Hematopoietic multipotent progenitor cell (in vitro differentiated cells): ENCODE measurements at places on chromosomes 5 and 9.

- DNase-seq, result no peak
Measured at GRCh38 chr5:156824800-156825199, 25.3 kb upstream of the PPP1R2B start.

- DNase-seq, result no peak
Measured at GRCh38 chr9:21155501-21155900, 11.0 kb downstream of the IFNA21 start.

DNA sequence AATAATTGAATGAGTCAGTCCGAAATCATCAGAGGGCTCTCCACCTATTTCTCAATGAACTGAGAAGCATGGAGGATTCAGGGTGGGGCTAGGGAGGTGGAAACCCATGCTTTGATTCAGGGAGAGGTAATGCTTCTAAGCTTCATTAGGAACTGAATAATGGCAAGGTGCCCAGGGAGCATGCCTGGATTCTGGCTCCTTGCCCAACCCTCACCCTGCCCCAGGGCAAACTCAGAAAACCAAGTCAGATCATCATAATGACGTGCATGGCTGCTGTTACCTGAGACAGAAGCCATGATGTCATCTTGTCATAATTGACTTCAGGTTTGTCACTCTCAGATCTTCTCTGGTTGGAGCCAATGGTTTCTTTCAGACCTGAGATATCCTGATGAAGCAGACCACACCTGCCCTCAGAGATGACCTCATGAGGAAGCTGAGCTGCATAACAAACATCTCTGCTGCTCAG is 199.6 kb downstream of the SYK start:
- no peak for DNase-seq

DNA sequence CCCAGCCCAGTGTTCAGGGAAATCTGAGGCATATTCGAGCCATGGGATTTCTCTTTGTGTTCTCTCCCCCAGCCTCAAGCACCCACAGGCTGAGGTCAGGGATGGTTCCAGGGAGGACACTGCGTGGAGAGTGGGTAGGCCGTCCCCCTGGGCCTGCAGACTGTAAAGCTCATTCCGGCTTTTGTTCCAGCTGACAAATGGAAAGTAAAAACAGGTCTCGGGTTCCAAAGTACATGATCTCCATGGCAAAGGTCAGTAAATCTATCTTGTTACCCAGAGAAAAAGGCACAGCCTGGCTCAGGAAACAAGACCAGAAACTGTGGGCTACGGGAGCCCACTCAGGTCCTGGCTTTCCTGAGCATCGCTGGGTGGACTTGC is 116.2 kb downstream of the ROR2 start:
- no peak for DNase-seq

DNA sequence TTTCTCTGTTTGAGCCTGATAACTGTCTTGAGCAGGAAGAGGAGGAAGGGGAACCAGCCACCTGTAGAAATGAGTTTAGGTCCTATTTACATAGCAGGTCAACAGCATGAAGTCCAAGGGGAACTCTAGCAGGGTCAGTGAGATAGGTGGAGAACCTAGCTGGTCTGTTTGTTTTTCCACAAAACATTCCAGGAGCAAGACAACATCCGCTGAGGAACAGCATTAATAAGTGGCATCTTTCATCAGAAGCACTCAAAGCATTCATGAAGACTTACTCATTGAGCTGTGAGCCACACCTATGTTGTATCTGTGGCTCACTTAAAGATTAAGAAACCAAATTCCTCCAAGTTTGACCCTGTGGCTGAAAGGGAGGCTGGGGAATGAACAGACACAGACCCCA is 115.9 kb downstream of the ACTBL2 start:
- DNase-seq, result no peak

GRCh38 chr9:112241491-112241890 is 66.4 kb upstream of the SUSD1 start:
- DNase-seq, result no peak

- no peak for DNase-seq
Measured at GRCh38 chr9:89797937-89798455, 193.2 kb downstream of the GADD45G start.

- DNase-seq, result no peak
Measured at GRCh38 chr5:105453216-105453807, 1890.7 kb upstream of the NUDT12 start.

DNA sequence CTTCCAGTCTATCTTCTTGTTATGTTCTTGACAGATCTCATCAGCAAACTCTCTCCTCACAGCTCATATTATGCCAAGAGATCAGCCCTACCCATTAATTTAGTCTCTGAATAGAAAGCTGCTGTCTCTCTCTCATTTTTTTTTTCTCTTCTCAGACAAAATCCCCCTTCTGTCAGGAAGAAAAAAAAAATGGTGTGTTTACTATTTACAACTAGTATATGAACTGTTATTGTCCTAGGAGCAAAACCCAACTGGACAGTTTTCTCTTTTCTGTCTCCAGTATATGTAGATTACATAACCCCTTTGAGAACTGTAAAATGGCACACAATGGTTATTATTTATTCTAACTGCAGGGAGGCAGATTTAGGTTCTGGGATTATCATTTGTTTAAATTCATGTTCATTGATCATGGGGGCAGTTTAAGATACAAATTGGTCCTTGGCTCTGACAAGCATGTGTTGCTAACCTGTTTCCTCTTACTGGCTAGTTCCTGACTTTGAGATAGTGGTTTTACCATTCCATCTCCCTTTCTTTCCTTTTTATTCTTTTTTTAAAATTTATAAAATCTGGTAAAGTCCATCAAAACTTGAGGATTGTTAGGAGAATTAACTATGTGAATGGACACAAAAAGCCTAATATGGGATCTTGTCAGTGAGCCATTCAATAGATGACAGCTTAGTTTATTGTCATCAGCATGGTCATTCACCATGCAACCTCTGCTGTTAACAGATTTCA is 210.0 kb upstream of the PAPPA start:
- DNase-seq, result no peak

- DNase-seq, result no peak
Measured at GRCh38 chr5:87152886-87153285, 114.8 kb upstream of the RASA1 start.

DNA sequence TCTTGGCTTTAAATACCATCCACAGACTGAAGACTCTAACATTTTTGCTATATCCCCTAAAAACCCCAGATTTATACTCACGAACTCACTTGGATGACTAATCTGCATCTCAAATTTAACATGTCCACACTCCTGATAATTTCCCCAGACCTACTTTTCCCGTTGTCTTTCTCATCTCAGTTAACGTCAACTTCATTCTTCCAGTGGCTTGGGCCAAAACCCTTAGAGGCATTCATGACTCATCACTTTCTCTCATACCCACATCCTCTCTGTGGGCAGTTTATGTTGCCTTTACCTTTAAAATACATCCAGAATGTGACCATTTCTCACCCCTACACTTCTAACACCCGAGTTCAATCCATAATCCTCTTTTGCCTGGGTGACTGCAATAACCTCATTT is 96.7 kb downstream of the EDIL3 start:
- DNase-seq, result peak; percentile 47

GRCh38 chr5:11385251-11385900 is 518.9 kb downstream of the CTNND2 start:
- DNase-seq, result peak; percentile 44

- DNase-seq, result no peak
Measured at GRCh38 chr5:91224456-91224855, 158.7 kb downstream of the ARRDC3 start.

DNA sequence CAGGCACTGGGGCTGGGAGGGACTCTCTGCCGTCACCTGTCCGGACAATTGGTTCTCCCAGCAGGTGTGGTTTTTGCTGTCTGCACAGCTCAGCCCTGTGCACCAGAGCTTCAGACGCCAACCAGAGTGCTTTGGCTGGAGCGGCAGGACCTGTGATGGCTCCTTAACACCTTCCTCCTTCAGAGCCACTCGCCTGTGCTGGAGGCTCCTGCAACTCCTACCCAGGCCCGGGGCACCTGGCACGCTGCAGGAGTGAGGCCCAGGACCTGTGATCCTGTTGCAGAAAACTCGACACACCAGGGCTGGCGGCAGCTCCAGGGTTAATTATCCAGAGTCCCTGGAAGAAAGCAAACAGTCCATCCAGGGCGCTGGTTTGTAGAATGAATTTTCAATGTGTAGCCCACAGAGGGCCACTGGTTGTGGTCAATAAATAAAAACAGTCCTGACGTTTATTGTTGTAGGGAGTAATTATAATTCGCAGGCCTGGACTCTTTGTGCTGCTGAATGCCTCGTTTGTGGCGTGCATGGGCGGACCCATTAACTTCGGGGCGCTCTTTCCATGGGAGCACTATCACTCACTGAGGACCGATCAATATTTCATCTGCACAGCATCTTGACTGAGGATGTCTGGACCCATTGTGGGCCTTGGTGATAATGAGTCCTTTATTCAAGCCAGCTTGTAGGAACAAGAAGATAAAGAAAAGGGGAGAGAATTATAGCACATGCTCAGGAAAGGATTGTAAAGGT is 339.7 kb upstream of the IRX4 start:
- no peak for DNase-seq
